ENCODE measurements at places on chromosomes 1 and 21.

GRCh38 chr1:46611691-46612221, 4.9 kb downstream of the MOB3C start:
- DNase-seq = no peak

DNA sequence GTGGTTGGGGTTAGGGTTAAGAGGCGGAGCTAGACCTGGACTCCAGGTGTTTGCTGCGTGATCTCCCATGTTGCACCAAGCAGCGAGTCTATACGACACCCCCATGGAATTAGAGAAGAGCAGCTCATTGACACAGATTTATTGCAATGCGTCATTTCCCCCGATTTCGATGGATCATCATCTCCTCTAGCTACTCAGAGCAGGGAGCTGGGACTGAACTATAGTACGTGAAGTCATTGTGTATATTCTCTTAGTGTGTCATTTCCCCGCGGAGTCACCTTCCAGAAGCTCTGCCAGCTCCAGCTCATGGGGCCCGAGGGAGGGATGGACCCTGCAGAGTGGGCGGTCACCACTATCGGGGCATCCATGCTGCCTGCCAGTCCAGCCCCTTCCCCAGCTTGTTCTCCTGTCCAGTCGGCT, 7.5 kb upstream of the C2CD2 start:
- no peak for DNase-seq

DNA sequence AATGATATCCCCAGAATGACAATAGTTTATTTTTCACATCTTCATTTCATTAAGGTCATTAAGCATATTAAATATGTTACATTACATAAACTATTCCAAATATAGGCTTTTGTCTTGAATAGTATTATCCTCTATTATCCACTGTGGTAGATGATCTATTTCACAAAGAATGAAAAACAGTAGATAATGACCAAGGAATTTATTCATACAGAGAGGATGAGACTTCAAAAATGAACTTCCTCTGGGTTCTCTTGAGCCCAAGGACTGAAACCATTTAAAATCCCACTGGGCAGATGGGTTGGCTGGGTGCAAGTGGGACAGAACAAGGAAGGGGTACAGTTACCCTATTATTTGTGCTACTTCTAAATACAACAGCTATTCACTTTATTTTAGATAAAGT, 33.0 kb downstream of the PTPN14 start:
- DNase-seq = no peak

DNA sequence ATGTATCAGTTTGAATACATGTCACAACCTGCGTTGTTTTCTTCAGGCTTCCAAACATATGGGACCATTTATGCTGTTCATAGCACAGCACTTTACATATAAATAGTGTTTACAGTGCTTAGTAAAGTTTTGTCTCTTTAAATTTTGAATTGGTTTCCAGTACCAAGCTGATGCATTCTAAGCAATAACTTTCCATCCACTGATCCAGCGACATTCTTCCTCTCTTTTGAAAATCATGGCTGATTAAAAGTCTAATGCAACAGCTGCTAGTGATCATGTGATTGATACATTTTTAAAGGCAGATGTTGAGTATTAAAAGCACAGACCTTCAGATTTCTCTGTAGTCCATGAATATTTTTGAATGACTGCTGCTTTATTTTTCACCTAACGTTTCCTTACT, 154.9 kb downstream of the PTPRC start:
- DNase-seq = no peak

DNA sequence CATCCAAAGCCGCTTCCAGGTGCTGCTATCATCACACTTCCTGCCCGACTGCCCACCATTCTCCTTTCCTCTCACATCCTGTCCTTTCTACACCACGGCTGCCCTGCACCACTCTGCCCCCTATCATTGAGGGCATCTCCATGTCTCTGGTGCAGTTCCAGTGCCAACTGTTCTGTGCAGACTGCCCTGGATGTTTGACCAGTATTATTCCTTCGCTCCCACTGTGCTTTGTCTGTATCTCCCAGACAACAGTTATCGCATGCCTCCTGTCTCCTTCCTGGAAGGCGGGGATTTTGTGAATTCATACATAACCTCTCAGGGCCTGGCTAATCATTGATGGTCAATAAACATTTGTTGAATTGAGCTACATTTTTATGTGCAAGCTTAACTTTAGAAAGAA, 63.6 kb upstream of the GNG12 start:
- no peak for DNase-seq

DNA sequence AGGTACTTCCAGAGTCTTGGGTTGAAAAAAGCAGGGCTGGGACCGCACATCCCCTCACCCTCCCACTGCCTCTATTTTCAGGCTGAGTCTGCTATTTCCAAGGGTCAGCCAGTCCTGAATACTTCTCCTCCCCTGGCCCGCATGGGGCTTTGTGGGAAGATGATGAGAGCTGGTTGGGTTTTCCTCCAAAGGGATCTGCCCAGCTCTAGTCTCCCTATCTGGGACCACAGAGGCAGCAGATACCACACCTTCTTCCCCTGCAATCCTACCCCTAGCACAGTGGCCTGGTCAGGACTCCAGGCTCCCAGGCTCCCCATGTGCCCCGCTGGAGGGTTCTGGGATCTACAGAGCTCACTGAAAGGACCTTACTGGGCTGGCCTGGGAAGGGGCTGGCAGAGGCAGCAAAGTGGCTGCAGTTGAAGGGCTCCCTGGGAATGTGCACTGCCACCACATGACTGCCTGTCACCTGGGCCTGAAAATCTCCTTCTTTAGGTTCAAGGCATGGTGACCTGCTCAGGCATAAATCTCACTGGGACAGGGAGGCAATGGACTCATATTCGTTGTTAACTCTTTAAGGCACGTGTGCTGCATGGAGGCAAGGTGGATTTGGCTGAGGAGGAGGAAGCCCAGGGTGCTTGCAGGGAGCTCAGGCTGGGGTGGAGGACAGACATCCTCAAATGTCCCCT, 13.1 kb downstream of the CACNA1S start:
- no peak for DNase-seq

DNA sequence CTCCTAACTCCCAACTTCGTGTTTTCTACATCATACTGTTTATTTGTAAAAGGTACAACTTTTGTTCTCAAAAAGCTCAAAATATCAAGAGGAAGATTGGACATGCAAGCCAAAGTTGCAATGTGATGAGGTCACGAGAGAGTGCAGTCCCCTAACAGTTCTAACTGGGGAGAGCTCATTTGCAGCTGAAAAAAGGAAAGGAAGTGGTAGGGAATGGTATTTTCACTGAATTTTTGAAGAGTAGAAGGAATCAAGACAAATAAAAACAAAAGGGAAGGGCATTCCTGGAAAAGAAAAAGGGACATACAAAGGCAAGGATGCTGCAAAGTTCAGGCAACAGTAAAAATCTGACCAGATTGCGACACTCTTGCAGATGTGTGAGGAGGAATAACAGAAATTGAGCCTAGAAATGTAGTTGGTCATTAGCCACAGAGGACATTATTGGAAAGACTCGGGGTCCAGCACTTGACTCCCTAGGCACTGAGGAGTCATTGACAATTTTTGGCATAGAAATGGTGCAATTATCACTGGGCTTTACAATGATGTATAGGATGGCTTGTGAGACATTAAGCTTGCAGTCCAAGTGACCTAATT, 67.9 kb downstream of the TBX15 start:
- no peak for DNase-seq

GRCh38 chr1:228866468-228866867, 131.2 kb downstream of the RHOU start:
- no peak for DNase-seq

DNA sequence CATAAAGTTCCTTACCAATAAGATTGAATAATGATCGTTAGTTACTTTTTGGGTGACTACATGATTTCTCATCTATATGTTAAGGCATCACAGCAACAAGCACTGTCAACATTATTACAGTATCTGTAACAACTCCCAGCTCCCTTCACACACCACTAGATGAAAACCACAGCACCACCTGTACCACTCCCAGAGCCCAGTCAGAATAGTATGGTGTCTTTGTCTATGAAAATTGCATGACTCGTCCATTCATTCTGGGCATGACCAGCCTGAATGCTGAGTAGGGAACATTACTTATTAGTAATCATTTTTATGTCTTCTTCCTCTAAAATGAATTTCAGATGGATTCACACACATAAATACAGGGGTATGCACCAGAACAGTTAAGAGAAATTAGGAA, 7.0 kb downstream of the OLFML2B start:
- no peak for DNase-seq

DNA sequence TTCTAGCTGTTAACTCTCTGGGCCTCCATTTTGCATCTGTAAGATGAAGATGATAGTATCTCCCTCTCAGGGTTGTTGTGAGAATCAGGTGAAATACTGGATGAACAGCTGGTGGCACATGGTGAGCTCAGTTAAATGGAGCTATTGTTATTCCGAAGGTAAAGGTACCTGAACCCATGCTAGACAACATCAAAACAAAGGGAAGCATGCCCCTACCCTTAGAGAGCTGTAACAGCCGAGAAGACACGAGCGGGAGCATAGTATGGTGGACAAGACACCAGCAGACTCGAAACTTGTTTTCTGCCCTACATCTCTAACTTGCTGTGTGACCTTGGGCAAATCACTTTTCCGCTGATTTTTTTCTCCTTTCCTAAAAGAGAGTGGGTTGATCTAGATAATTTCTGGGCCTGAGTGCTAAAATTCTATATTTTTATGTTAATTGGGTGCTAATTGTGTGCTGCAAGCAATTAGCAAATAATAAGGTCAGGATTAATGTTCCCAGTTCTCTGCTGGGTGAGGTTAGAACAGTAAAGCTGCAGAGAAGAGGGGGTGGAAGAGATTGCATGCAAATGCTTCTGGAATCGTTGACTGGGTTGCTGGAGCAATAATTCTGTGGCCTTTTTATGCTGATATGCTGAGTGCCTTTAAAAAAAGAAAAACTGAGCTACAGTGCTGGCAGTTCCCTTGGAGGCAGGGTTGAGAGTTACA, 10.8 kb downstream of the TMEM200B start:
- DNase-seq = no peak

- no peak for DNase-seq
Observed at GRCh38 chr1:216238844-216239243, 184.4 kb downstream of the USH2A start.

DNA sequence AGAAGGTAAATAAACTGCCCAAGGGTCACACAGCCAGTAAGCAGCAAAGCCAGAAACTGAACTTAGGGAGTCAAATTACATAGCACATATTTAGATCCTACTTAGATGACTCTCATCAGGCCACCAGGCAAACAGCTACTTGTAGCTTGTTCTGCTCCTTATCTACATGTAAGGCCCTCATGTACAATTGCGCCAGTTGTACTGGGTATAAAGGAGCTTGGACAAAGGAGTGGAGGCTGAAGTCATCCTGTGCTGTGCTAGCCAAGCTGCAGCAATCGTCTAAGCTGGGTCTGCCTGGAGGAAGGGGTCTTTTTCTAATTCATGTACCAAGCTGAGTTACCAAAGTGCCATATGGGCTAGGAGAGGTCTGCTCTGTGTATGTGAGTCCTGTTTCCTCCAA, 12.8 kb downstream of the ETNK2 start:
- DNase-seq = no peak

GRCh38 chr1:198943484-198944187, 304.8 kb downstream of the PTPRC start:
- DNase-seq = no peak

GRCh38 chr1:19922015-19922688, 1.3 kb downstream of the PLA2G2E start:
- DNase-seq = no peak

DNA sequence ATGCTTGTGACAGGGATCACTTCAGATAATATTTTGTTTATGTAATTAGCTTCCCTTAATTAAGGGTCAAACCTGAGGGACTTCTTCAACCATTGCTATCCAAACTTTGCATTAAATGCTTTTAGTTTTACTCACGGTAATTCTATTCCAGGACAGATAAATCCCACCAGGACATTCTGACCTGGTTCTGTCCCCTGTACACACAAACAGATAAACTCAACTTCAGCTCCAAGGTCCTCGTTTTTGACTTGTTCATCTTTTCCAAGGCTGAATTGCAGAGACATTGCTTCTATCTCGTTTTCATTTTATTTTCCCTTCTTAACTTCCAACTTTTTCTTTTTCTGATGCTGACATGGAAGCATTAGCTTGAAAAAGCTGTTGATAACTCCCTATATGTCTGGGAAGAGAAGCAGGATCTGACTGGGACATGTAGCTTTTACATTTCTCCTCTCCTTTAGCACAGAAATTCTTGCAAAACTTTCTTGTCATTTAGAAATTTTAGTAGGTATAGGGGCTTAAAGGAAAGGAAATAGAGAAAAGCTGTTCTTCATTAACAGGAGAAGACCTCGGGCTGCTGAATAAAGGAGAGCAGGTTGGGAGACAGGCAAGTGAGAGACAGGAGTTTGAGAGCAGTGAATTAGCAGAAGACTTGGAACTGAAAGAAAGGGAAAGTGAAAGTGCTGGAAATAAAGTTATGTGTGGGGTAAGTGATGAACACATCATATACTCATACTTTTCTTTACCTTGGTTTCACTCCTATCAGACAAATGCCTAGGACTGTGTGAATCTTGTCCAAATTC, 231.7 kb upstream of the B3GALT2 start:
- DNase-seq = no peak

DNA sequence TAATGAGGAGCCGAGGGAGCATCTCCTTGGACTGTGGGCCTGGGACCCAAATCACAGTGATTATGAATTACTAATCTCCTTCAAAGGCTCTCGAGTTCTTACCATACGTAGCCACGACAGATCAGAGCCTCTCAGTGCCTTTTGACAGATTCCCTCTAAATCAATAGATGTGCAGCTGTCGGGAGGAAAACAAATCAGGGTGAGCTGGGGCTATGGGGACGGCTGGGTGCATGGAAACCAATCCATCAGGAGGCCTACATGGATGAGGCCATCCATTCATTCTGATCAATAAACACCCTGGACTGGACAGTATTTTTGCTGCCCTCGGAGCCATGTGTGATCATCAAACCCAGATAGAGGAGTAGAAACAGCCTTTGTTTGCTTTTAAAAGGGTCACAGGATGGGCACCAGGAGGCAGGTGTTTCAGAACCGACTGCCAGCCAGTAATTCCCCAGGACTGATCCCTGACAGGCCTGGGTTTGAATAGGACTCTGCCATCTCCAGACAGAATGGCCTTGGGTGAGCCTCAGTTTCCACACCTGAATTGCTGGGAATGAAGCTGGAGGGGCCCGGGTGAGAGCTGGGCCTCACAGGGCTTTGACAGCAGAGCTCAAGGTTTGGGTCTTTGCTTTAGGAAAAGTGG, 532.8 kb downstream of the MATN1 start:
- no peak for DNase-seq

GRCh38 chr1:215643592-215644321, 76.7 kb downstream of the KCTD3 start:
- DNase-seq = no peak
